ENCODE measurements at places on chromosomes 1 and 21.
A peak's percentile ranks its signal among the peaks of the same experiment; 100 is the strongest.

GRCh38 chr1:241828463-241829021 is 19.5 kb upstream of the EXO1 start:
- DNase-seq = no peak

DNA sequence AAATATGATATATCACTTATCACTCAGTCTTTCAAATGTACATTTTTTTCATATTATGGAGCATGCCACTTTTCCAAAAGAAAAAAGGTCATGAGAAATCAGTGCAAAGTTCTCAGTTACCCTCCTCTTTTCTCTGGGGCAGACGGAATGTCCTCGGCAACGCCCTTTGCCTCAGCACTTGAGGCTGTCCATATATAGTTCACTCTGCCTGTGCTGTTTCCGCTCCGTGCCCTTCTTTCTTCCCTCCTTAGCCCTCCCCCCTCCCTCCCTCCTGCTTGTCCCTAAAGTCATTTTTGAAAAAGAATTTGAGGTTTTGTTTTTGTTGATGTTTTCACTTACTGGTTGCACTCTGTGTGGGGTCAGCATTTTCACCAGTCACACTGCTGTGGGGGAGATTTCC is 5.4 kb downstream of the BARHL2 start:
- no peak for DNase-seq

DNA sequence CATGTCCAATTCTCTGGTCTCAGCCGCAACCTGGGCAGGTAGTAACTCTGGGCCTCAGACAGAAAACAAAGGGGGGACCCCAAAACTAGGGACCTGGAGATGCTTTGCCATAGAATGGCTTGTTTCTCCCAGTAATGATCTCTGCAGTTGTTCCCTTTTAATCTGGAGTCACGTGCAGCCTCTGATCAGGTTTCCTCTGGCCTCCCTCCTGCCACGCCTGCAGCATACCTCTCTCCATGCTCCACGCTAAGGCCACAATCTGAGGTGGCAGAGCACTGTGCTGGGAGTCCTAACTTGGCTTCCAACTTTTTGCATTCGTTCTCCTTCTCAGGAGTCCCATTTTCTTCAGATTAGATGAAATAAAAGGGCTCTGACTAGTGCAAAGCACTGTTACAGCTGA is 1.9 kb downstream of the PABPC4 start:
- DNase-seq = no peak

GRCh38 chr1:60134716-60135115 is 61.1 kb upstream of the C1orf87 start:
- no peak for DNase-seq

DNA sequence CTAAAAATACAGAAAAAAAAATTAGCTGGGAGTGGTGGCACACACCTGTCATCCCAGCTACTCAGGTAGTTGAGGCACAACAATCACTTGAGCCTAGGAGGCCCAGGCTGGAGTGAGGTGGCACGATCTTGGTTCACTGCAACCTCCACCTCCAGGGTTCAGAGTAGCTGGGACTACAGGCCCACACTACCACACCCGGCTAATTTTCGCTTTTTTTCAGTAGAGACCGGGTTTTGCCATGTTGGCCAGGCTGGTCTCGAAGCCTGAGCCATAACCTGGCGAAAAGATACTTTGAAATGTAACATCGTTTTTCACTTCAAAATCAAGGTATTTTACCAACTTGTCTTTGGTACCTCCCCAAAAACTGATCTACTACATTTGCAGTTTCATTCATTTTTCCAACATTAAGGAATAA is 6.1 kb downstream of the GAS5 start:
- peak; percentile 36 for DNase-seq

DNA sequence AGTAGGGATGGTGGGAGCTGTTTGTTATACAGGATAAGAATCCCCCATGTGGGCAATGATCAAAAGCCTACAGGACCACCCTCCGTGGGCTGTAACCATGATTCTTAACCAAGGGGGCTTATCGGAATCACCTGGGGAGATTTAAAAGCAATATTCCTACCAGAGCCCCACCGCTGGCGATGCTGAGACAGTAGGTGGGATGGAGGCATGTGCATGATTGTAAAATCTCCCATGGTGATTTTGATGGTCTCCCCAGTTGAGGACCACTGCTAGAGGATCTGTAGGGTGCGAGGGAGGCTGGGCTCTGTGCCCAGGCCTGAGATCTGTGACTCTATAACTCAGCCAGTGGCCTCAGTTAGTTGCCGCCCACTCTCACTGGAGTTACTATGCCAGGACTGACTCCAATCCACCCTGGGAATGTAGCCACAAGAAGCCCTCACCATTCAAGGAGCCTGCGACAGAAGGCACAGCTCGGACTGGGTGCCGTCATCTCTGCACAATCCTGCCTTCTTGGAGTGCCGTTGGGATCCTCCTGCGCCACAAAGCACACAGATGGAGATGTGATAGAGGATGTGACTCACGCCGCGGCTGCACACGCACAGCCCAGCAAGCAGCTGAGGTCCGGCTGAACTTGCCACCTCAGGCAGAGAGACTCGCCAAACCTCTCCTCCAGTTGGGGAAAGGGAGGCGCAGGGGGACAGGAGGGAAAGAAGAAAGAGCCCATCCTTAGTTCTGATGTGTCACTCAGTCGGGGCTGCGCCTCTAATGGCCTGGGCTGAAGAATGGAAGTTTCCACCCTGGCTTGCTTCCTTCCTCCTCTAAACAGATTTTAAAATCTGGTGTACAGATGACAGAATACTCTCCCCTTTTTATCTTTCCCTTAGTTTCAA is 26.5 kb downstream of the AKNAD1 start:
- no peak for DNase-seq
